Ureter (tissue), 1 donor: ENCODE measurements at places on chromosomes 3 and 15. TPM values are rescaled to one million over a fixed set of nuclear protein-coding genes. Genes with fewer than 3 reads are reported as not detected.

CGNL1 gene
- total RNA-seq, result 12.6 TPM

NR2E3 gene
- 0.23 TPM for total RNA-seq

RPL22L1 gene
- total RNA-seq, result 73.7 TPM

GRCh38 chr3:185422677-185423076 is 59.7 kb downstream of the MAP3K13 start:
- DNase-seq, result no peak

DNA sequence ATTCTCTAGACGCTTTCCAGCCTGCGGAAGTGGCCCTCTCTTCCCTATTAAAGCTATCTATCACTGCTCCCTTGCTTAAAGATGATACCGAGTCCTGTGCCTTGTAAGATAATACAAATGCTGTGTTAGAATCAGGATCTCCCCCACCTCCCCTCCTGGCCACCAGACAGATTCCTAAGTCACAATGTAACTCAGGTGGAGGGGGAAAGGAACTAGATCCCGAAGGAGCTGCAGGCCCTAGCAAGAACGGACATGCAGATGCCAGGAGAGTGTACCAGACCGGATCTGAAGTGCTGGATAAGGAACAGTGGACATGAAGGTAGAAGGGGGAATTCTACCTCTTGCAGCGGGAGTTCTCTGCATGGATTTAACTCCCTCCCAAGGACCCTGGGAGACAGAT is 230.7 kb upstream of the LYSMD4 start:
- DNase-seq, result peak; percentile 17

DNA sequence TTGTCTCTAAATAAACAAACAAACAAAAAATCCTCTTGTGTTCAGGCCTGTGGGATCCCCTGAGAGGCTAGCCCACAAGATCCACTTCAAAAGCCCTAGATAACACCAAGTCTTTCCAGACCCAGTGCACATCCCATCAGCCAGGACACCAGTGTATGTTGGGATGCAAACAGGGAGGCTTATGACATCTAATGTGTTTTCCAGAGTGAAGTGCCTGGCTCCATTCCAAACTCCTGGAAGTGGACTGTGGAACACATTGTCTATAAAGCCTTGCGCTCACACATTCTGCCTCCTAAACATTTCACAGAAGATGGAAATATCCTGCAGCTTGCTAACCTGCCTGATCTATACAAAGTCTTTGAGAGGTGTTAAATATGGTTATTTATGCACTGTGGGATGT is 57.0 kb downstream of the MLH1 start:
- DNase-seq, result no peak

DNA sequence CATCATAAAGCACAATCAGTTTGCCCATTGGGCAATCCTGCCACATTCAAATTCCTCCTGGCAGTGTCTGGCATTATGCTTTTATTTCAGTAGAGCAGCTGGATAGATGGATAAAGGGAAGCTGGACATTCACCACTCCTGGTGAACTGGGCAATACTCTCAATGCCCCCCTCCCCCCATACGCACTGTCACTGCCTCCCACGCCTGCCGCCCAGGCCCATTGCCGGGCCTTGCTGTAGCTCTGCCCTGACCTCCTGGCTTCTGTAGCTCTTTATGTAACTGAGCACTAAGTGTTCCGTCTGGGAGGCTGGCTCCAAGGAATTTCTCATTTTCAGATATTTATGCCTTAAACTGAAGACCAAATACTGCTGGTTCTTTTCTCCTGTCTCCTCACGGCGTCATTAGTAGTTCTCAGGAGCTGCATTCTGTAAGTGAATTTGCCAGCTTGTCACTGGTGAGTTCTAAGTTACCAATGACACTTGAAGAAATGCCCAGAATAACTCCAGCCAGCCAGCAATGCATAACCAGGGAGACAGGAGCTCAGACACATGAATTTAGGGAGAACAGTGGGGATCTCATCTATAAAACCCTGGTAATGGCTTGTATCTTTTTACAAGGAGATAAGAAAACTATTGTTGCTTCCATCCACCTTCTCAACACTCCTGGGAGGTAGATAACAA is 25.5 kb upstream of the RASGRF1 start:
- DNase-seq, result no peak

- no peak for DNase-seq
Observed at GRCh38 chr15:98025237-98025636, 64.7 kb downstream of the ARRDC4 start.

- DNase-seq, result no peak
Observed at GRCh38 chr15:50933341-50933740, 24.9 kb downstream of the AP4E1 start.
